ENCODE measurements at places on chromosomes 2 and 18. TPM values are rescaled to one million over a fixed set of nuclear protein-coding genes. Genes with fewer than 3 reads are reported as not detected.

- no peaks in the 10 kb centered on the region for H3K27me3 ChIP-seq
- H3K27ac ChIP-seq: no peak overlapping the region
- H3K4me3 ChIP-seq: no peak overlapping the region
- no peaks in the 10 kb centered on the region for H3K36me3 ChIP-seq
- H3K4me1 ChIP-seq: peaks cover 6% of the 10 kb centered on the region
- no peak for DNase-seq
Observed at GRCh38 chr2:138029276-138029675, 65.0 kb downstream of the HNMT start.

DNA sequence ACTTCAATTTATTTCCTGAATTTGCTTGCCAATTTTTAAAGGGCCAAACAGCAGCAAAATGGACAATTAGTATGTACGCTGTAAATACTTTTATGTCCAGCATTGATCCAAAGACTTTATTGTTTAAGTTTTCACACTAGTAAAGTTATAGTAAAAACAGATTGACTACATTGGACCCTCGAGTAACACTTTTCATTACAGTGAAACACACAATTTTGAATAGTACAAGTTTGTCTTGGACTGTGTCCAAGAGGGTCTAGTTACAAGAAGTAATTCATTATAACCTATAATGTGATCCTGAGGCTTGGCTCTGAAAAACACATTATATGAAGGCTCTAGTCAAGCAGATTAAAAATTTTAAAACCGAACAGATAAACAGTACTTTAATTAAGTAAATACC lies 11.4 kb upstream of the RBBP8 start:
- DNase-seq: no peak
- peaks cover 2% of the 10 kb centered on the region for H3K27me3 ChIP-seq
- no peaks in the 10 kb centered on the region for H3K36me3 ChIP-seq
- H3K4me3 ChIP-seq: no peak overlapping the region
- H3K27ac ChIP-seq: no peak overlapping the region

- no peaks in the 10 kb centered on the region for H3K27me3 ChIP-seq
- no peak overlapping the region for H3K27ac ChIP-seq
- DNase-seq: peak; percentile 75
- H3K4me1 ChIP-seq: no peaks in the 10 kb centered on the region
- no peak overlapping the region for H3K4me3 ChIP-seq
Observed at GRCh38 chr2:106269591-106270291, 75.6 kb upstream of the UXS1 start.

GRCh38 chr2:182717416-182717815 lies 1.4 kb downstream of the DNAJC10 start:
- DNase-seq: no peak
- peak overlapping the region; percentile 57 for H3K27ac ChIP-seq

The GAL3ST2 gene
- polyA plus RNA-seq: not detected

The ALPI gene
- 0.18 TPM for polyA plus RNA-seq

Data from aorta (tissue), 5 donors.